Cerebellum (tissue), 4 donors: ENCODE measurements at places on chromosomes 5 and 9.

- DNase-seq: no peak
Measured at GRCh38 chr9:92864152-92864551, 13.7 kb downstream of the ZNF484 start.

- no peak for DNase-seq
Measured at GRCh38 chr9:133892193-133892920, 99.8 kb downstream of the VAV2 start.

GRCh38 chr9:5580650-5581049, 48.3 kb upstream of the RIC1 start:
- DNase-seq: no peak

DNA sequence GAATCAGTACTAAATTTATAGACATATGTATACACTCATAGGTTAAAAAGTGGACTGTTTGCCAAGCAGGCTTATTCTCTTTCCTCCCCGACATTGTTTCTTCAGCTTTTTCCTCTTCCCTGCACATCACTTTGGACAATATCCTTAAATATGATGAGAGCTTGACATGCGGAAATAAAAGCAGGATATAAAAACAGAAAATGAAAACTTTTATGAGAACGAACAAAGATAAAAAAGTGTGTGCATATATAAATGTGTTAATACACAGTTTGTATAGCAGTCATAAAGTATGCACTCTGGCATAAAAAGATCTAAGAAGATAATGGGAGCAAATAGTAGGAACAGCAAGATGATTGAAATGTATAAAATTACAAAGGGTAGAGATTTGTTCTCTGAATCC, 86.4 kb upstream of the IFNE start:
- no peak for DNase-seq

GRCh38 chr9:17528859-17529258, 50.0 kb upstream of the SH3GL2 start:
- peak; percentile 51 for DNase-seq

GRCh38 chr9:7103771-7104170, 346.0 kb downstream of the KDM4C start:
- no peak for DNase-seq

DNA sequence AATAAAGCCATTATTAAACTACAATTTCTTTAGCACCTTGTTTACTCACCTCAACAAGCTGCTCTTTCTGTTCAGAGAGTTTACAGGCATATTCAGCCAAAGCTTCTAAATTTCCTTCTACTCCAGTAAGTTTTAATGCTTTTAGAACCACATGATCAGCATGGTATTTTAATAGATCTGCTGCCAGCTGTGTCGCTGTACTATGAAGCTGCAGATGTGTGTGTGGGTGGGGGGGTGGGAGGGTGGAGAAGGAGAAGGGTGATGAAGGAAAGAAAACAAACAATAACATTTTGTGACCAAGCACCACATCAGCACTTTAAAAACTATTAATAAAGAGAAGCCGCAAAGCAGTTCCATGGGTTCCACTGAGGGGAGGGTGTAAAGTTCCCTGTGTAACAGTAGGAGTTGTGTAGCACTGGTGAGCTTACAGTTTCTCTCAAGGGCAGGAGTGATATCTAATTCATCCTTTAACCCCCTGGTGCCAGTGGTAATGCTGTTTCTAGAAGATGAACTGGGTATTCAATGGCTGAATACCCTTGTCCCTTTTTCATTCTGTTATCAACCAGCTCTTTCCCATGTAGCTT, 38.5 kb downstream of the ABITRAM start:
- no peak for DNase-seq

DNA sequence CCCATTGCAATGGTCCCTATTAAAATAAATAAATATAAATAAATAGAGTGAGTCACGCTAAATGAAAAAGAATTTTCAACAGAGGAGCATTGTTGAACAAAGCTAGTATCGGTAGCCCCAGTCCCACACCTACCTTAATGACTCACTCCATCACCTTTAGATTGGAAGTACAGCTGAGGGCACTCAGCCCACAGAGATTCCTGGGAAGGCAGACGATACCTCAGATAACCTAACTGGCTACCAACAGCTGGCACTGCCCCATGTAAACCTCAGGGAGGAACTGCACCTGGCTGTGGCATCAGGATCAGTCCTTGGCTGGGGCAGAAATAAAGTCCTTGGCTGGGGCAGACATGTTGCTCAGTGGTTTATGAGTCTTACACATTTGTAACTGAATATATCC, 49.3 kb downstream of the SPRY4 start:
- DNase-seq: no peak

DNA sequence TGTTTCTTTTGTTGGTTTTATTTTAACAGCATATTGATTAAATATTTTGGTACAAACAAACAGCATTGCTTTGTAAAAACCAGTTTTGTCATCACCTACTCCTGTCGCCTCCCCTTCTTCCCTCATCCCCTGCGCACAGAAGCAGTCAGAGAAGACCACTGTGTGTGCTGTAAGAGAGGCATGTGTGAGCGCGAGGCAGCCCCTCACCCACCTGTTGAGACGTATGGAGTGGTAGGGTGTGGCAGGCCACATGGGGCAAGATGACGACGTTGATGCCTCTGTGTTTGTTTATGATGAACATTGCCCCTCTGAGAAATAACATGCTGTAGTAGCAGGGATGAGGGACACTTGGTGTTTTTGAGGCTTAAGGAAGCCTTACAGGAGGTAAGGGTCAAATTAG, 71.3 kb downstream of the GPR21 start:
- DNase-seq: no peak

DNA sequence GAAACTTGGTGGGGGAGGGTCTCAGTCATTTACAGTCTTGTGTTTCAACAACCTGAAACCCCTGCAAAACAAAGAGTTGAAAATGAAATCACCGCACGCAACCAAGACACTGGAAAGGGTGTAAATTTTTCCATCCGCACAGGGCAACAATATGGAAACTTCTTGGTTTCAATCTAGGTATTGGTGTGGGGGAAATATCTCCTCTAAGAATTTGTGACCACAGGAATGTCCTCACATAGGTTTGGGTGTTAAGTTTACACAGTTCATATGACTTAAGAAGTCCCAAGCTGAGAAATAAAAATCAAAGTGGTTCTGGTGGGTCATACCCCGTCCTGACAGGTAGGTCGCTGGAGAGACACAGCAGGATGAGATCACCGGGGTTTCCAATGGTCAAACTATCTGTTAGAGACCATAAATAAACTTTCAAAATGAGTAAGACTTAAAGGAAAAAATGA, 51.9 kb upstream of the PIP5K1B start:
- no peak for DNase-seq

- no peak for DNase-seq
Measured at GRCh38 chr5:169577951-169578350, 5.6 kb upstream of the SPDL1 start.

- no peak for DNase-seq
Measured at GRCh38 chr5:171946000-171946781, 60.2 kb downstream of the FBXW11 start.

GRCh38 chr5:133396814-133397213, 215.5 kb downstream of the FSTL4 start:
- no peak for DNase-seq

DNA sequence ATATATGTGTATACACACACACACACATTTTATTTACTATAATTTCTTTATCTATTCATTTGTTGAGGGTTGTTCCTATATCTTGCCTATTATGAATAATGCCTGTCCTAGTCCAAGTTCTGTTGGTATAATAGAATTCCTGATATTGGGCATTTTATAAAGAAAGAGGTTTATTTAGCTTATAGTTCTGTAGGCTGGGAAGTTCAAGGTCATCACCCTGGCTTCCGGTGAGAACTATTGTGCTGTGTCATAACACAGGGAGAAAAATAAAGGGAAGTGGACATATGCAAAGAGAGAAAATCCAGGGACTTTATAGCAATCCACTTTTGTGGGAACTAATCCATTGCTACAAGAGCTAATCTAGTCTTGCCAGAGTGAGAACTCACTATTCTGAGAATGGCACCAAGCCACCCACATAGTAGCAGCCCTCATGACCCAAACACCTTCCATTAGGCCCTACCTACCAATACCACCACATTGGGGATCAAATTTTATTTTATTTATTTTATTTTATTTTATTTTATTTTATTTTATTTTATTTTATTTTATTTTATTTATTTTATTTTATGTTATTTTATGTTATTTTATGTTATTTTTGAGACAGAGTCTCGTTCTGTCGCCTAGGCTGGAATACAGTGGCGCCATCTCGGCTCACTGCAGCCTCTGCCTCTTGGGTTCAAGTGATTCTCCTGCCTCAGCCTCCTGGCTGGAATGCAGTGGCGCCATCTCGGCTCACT, 74.7 kb downstream of the FER start:
- no peak for DNase-seq

GRCh38 chr5:38257308-38258041, 884 bp upstream of the EGFLAM start:
- no peak for DNase-seq

DNA sequence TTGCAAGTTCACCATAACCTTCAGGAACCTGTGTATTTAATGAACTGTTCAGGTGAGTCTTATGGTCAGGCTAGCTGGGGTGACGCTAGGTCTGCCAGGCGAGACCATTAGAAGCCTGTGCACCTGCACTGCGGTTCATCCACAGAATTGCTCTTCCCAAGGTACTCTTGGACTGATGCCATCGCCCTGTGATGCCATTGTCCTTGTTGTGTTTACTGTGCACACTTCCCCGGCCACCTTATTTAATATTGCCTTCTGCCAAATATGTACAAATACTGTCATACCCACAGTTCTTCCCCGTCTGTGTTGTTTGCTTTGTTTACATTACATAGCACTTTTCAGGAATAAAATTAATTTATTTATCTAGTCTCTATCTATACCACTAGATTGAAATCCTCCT, 66.3 kb downstream of the RCL1 start:
- DNase-seq: no peak

GRCh38 chr5:7010591-7010990, 297.4 kb downstream of the TENT4A start:
- no peak for DNase-seq

- DNase-seq: no peak
Measured at GRCh38 chr5:30890377-30890776, 303.1 kb upstream of the CDH6 start.

DNA sequence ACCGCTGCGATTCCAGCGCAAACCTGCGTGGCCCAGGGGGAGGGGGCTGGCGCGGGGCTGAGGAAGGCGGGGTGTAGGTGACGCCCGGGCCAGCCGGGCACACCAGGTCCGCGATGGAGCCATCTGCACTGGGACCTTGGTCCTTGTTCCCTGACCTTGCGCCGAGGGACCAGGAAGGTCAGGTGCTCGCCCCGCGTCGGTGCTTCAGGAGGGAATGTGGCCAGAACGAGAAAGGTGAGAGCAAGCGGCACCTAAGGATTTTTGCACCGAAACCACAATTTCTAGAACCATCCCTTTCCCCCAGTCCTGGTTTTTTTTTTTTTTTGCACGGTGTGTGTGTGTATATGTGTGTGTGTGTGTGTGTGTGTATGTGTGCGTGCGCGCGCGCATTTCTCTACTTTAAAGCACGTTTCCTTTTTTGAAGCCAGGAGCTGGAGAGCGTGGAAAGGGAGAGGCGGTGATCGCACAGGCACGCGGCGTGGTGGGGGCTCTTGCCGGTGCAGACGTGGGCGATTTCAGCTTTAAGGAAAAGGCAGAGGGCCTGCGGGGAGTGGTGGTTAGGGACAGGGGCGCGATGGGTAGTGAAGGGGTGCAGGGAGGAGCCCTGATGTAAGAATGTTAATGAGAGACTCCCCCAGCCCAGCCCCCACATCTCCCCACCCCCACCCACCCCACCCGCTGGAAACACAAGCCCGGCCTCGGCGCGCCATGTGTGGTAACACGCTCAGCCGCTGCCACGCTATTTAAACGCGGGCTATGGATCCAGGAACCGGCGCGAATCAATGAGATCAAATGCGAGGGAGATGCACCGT, at the start of gene NPR3:
Gene NPR3 (plus strand): TSS at position 772 of the 812 bp plus-strand sequence. CDS start 456 bp downstream, outside the sequence.
- no peak for DNase-seq

- no peak for DNase-seq
Measured at GRCh38 chr9:4590430-4591122, 71.5 kb upstream of the PLPP6 start.

- no peak for DNase-seq
Measured at GRCh38 chr5:119828541-119828940, 199.2 kb downstream of the FAM170A start.

GRCh38 chr9:129724456-129725190, 28.2 kb downstream of the PTGES start:
- no peak for DNase-seq

GRCh38 chr5:148911386-148911785, 85.0 kb downstream of the ADRB2 start:
- no peak for DNase-seq

- DNase-seq: no peak
Measured at GRCh38 chr5:173974688-173975239, 14.2 kb upstream of the C5orf47 start.

GRCh38 chr5:135024956-135025729, 8.9 kb downstream of the PITX1 start:
- no peak for DNase-seq

GRCh38 chr9:110537841-110538646, 41.5 kb downstream of the SVEP1 start:
- DNase-seq: no peak

- no peak for DNase-seq
Measured at GRCh38 chr5:104241046-104241445, 678.5 kb upstream of the NUDT12 start.

DNA sequence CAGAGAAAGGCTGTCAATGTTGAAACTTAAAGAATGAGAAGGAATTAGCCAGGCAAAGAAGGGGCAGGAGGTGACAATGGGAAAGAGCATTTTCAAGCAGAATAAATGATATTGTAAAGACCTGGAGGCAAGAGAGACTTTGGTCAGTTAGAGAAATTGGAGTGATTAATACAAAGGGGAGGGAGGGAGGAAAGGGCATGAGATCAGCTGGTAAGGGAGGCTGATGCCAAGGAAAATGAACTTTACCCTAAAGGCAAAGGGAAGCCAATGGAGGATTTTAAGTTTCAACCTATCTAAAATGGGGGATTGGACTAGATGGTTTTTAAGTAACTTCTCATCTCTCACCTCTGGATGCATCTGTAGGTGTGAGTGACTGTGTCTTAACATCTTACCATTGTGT, 23.3 kb downstream of the C5 start:
- DNase-seq: no peak

DNA sequence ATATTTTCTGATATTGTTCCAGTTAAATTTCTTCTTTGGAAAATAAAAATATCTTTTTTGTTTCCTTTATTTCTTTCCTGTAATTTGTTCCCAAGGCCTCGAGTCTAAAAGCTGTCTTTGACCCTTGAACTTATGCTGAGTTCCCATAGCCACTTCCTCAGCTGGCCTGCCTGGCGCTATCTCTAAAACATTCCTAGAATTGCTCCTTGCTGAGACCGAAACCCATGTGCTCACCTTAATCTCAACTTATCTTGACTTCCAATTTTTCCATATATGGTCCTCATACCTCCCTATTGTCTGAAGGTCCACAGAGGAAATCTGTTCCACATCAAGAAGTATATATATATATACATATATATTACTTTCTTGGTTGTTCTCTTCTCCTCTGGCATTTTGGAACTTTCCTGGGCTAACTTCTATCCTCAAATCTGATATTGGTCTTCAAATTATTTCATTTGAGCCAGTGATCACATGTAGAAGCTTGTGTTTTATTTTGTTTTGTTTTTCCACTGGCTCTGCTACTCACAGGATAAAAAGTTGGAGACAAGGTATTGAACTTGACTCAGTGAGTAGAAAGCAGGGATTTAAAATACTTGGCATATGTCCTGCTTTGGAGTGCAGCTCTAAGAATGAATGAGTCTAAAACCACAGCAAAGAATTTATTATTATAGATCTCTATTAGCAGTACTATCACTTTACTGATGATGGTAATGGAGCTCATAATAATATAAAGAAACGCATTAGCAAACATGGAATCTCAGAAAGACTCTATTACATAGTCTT, 45.2 kb downstream of the ENC1 start:
- no peak for DNase-seq
